Progenitor cell of endocrine pancreas (in vitro differentiated cells): ENCODE measurements at places on chromosomes 11 and 22.

DNA sequence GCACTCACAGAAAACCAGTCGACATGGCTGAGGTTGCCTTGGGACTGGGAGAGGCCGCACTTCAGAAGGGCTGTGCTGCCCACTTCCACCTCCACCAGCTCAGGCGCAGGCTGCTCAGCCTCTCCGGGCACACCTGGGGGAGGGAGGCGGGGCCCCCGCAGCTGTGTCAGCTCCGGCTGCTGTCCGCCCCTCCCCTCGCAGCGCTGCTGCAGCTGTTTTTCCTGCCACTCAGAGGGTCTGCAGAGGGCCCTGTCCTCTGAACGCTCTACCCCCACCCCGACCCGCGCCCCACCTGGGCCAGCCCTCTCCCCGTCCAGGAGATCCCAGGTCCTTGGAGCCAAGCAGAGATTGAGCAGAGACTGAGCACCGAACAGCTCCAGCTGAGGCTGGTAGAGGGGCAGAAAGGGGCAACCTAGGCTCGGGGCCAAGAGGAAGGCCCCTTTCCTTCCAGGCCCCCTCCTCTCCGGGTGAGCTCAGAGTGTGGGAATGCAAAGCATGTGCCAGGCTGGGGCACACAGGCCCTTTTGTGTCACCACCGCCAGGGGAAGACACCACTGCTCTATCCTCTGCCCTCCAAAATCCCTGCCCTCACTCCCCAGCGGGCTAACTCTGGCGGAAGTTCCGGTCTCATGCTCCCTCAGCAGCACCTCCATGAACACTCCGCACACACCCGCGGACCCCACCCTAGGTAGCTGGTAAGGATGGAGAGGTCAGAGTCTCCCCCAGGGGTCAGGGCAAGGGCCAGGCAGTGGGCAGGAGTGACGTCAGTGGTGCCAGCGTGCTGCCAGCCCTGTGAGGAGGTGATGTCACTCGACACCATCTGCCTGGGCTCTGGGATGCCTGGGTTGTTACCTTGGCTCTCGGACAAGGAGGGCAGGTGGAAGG, 1.6 kb downstream of the MCAM start:
- H3K4me1 ChIP-seq = peaks cover 20% of the 10 kb centered on the region
- peaks cover 1% of the 10 kb centered on the region for H3K36me3 ChIP-seq
- H3K27me3 ChIP-seq = peaks cover 41% of the 10 kb centered on the region
- peak overlapping the region; percentile 61 for H3K4me3 ChIP-seq
- no peak overlapping the region for H3K27ac ChIP-seq
- DNase-seq = no peak

DNA sequence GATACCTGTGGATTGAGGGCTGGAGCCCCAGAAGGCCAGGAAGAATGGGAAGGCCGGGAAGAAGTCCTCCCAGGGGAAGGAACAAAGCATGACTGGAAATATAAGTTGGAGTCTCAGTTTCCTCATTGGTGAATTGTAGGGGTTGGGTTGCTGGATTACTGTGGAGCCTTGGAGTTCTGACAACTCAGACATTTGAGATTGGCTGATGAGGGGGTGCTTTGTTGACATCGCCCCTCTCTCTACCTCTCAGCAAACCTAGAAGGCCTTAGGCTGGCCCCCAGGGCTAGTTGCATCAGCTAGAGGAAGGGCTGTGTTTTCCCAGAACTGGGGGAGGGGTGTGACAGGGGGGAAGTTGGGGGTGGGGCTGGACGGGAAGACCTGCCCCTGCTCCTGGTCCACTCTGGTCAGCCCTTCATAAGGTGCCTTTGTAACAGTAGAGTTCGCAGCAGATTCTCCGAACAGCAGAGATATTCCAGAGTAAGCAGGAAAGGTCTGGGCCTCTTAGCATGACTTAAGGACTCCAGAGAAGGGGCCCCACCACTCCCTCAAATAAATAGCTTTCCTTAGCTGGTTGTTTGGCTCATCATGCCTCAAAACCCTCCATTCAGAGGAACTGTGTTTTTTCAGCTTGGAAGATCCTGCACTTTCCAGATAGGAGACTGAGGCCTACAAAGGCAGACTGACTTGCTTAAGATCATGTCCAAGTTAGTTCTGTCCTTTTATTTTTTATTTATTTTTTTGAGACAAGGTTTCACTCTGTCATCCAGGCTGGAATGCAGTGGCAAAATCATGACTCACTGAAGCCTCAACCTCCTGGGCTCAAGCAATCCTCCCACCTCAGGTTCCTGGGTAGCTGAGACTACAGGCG, 12.5 kb upstream of the THRSP start:
- H3K4me3 ChIP-seq = no peak overlapping the region
- peak overlapping the region; percentile 24 for H3K27ac ChIP-seq
- peaks cover 3% of the 10 kb centered on the region for H3K4me1 ChIP-seq
- DNase-seq = no peak
- no peaks in the 10 kb centered on the region for H3K36me3 ChIP-seq

DNA sequence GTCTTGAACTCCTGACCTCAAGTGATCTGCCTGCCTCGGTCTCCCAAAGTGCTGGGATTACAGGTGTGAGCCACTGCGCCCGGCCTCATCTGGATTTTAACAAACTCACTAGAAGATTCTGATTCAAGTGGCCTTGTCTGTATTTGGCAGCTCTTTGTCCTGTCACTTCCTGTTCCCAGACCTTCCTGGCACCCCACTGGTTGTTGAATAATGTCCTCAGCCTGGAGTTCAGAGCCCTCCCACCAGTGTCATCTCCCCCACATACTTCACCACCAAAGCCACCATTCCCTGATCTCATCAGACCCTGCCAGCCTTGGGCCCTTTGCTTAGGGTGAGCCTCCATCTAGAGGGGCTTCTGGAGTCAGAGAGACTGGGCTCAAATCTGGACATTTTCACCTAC, 3.3 kb downstream of the PELI3 start:
- H3K27ac ChIP-seq = no peak overlapping the region
- H3K36me3 ChIP-seq = peaks cover 2% of the 10 kb centered on the region
- no peak for DNase-seq
- H3K4me1 ChIP-seq = peaks cover 4% of the 10 kb centered on the region

DNA sequence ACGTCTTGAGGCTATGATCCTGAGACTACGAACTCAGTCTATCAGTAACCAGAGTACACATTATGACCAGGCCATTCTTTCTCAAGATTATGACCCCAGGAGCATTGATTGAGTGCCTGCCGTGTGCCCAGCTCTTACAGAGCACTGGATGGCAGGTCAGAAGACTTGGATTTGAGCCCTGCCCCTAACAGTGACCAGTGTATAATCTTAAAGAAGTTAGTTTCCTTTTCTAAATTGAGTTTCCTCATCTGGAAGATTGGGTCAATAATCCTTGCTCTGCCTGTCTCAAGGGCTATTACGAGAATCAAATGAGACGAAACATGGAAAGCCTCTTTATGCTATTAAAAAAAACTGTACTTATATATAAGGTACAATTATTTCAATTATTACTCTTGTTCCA, 38.2 kb downstream of the SLCO2B1 start:
- no peaks in the 10 kb centered on the region for H3K4me1 ChIP-seq
- H3K4me3 ChIP-seq = no peak overlapping the region
- no peaks in the 10 kb centered on the region for H3K36me3 ChIP-seq
- H3K27me3 ChIP-seq = no peaks in the 10 kb centered on the region
- H3K27ac ChIP-seq = no peak overlapping the region

DNA sequence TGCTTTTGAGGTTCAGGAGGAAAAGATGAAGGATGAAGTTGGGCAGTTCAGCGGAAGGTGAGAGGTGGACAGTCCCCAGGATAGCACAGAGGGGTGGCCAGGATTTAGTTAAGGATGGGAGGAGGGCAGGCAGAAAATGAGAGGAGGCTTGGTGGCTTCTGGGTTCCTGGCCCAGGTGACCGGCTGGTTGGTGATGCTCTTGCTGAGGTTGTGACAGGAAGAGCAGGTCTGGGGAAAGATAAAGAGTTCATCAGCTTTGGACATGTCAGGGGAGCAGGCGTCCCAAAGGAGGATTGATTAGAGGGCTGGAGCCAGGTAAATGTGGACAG, 27.6 kb upstream of the P2RY2 start:
- no peak for DNase-seq
- no peak overlapping the region for H3K4me3 ChIP-seq
- H3K27ac ChIP-seq = peak overlapping the region; percentile 65
- peaks cover 5% of the 10 kb centered on the region for H3K4me1 ChIP-seq
- no peaks in the 10 kb centered on the region for H3K36me3 ChIP-seq

- H3K27ac ChIP-seq = peak overlapping the region; percentile 31
- H3K36me3 ChIP-seq = peaks cover 9% of the 10 kb centered on the region
- no peak for DNase-seq
- no peaks in the 10 kb centered on the region for H3K4me1 ChIP-seq
- no peak overlapping the region for H3K4me3 ChIP-seq
Measured at GRCh38 chr22:25064894-25065560, 112.5 kb downstream of the KIAA1671 start.

DNA sequence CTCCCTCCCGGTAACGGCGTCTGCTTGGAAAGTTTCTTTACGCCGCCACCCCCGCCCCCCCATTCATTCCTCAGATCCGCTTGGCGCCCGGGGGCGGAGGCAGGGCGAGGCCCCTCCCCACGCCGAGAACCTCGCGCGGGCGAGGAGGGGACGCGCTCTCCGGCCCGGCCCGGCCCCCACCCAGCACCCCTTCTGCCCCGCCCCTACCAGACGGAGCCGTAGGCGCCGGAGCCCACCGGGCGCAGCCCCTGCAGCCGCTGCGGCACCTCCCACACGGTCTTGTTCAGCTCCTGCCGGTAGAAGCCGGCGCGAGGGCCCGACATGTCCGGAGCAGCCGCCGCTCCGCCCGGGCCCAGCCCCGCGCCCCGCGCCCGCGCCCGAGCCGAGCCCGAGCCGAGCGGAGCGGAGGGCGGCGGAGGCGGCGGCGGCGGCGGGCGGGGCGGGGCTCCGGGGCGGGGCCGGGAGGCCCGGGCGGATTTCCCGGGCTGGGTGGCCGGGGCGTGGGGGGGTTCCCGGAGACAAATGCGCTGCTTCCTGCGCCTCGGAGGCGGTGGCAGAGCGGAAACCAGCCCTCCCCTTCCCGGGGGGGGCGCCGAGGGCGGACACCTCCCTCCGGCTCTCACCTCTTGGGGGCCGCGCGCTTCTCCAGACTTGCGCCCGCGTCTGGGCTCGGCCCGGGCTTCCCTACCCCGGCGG, at the start of gene MAPK11:
Gene MAPK11, minus strand, starts transcription at position 411 of the 696 bp plus-strand sequence. Its CDS starts 88 bp downstream, at position 323.
- peaks cover 1% of the 10 kb centered on the region for H3K36me3 ChIP-seq
- peaks cover 35% of the 10 kb centered on the region for H3K27me3 ChIP-seq
- no peaks in the 10 kb centered on the region for H3K4me1 ChIP-seq
- H3K27ac ChIP-seq = no peak within 1 kb of the TSS

DNA sequence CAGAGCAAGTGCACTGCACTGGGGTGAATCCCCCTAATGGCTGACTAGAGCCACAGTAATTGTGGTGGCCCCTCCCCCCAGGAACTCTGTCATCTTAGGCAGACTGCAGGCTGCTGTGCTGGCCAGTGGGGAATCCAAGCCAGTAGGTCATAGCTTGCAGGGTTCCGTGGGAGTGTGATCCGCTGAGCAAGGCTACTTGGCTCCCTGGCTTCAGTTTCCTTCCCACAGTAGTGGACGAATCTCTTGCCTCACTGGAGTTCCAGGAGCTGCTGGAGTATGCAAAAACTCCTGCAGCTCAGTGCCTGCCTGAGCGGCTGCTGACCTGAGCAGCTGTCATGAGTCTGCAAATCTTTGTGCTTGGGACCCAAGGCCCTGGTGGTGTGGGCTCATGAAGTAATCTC, 13.2 kb downstream of the OOSP3 start:
- no peak for DNase-seq
- H3K4me1 ChIP-seq = peaks cover 10% of the 10 kb centered on the region

DNA sequence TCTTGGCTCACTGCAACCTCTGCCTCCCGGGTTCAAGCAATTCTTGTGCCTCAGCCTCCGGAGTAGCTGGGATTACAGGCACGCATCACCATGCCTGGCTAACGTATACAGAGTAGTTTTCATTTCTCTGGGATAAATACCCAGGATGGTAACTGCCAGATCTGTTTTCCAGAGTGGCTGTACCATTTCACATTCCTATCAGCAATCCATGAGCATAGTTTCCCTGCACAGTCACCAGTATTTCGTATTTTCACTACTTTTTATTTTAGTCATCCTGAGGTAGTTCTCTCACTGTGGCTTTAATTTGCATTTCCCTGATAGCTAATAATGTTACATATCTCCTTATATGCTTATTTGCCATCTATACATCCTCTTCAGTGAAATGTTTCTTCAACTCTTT, 11.0 kb upstream of the SCARF2 start:
- DNase-seq = no peak
- H3K4me1 ChIP-seq = no peaks in the 10 kb centered on the region
- no peaks in the 10 kb centered on the region for H3K27me3 ChIP-seq
- H3K36me3 ChIP-seq = peaks cover 15% of the 10 kb centered on the region
- no peak overlapping the region for H3K4me3 ChIP-seq

- no peak overlapping the region for H3K4me3 ChIP-seq
- H3K36me3 ChIP-seq = no peaks in the 10 kb centered on the region
- peak overlapping the region; percentile 98 for H3K27ac ChIP-seq
- no peak for DNase-seq
Measured at GRCh38 chr11:118912742-118913410, 12.8 kb downstream of the BCL9L start.

- DNase-seq = no peak
- H3K27me3 ChIP-seq = peaks cover 52% of the 10 kb centered on the region
- no peak overlapping the region for H3K27ac ChIP-seq
- H3K4me3 ChIP-seq = no peak overlapping the region
- H3K4me1 ChIP-seq = peaks cover 3% of the 10 kb centered on the region
Measured at GRCh38 chr11:75246006-75246670, 5.6 kb downstream of the TPBGL start.

DNA sequence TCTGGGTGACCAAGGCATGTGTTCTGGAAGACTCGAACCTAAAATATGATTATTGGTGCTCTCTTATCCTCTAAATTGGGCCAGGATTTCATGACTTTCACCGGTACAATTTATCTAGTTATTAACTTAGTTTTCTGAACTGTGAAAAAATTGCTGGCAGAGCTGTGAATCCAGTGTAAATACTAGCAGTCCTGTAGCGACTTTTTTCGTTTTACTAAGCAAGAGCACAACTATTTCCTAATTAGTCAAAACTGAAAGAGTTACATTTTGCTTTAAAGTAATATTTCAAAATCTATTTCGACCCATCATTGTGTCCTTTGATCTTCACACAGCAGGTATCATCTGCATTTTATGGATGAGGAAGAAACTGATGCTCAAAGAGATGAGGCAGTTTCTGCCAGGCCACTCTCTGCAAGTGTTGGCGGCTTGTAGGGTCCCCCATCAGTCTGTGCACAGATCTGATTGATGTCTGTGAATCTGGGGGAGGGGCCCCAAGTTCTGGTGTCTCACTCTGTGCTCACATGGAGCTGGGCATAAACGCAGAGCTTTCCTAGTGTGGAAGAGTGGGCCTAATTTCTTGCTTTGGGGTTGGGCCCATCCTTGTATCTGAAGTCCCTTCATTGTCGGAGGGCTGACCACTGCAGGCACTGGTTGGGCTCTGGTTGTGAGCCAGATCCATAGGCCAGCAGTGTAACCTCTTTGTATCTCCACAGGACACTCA, 1.4 kb upstream of the TRMT2A start:
- peak overlapping the region; percentile 92 for H3K27ac ChIP-seq
- H3K36me3 ChIP-seq = peaks cover 6% of the 10 kb centered on the region
- H3K27me3 ChIP-seq = no peaks in the 10 kb centered on the region
- H3K4me3 ChIP-seq = peak overlapping the region; percentile 87
- peaks cover 12% of the 10 kb centered on the region for H3K4me1 ChIP-seq

- no peak overlapping the region for H3K27ac ChIP-seq
- DNase-seq = no peak
- no peaks in the 10 kb centered on the region for H3K4me1 ChIP-seq
- H3K36me3 ChIP-seq = no peaks in the 10 kb centered on the region
- no peaks in the 10 kb centered on the region for H3K27me3 ChIP-seq
- H3K4me3 ChIP-seq = no peak overlapping the region
Measured at GRCh38 chr22:36937319-36938027, 24.0 kb downstream of the CSF2RB start.

- peaks cover 7% of the 10 kb centered on the region for H3K4me1 ChIP-seq
- H3K27me3 ChIP-seq = no peaks in the 10 kb centered on the region
- DNase-seq = no peak
- H3K36me3 ChIP-seq = no peaks in the 10 kb centered on the region
- no peak overlapping the region for H3K4me3 ChIP-seq
- no peak overlapping the region for H3K27ac ChIP-seq
Measured at GRCh38 chr11:92453055-92453454, 228.4 kb downstream of the FAT3 start.
